ENCODE measurements at places on chromosomes 12 and 14.
A peak's percentile ranks its signal among the peaks of the same experiment; 100 is the strongest.

DNA sequence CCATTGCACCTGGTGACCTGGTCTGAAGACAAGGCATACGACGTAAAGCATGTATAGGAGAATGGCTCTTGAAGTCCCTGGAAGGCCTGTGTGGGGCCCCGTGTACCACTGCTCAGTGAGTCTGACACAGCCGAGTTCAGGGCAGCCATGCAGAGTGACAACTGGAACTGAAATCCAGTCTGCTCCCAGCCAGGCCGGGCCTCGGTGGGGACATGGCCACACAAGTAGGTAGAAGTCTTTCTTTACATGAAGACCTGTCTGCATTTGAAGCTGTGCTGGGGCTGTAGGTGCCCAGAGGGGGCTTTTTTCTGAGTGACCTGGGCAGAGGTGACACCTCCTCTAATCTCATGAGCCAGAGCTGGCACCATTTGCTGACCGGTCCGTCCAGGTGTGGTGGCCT lies 35.7 kb downstream of the ADGRD1 start:
- no peak for DNase-seq

DNA sequence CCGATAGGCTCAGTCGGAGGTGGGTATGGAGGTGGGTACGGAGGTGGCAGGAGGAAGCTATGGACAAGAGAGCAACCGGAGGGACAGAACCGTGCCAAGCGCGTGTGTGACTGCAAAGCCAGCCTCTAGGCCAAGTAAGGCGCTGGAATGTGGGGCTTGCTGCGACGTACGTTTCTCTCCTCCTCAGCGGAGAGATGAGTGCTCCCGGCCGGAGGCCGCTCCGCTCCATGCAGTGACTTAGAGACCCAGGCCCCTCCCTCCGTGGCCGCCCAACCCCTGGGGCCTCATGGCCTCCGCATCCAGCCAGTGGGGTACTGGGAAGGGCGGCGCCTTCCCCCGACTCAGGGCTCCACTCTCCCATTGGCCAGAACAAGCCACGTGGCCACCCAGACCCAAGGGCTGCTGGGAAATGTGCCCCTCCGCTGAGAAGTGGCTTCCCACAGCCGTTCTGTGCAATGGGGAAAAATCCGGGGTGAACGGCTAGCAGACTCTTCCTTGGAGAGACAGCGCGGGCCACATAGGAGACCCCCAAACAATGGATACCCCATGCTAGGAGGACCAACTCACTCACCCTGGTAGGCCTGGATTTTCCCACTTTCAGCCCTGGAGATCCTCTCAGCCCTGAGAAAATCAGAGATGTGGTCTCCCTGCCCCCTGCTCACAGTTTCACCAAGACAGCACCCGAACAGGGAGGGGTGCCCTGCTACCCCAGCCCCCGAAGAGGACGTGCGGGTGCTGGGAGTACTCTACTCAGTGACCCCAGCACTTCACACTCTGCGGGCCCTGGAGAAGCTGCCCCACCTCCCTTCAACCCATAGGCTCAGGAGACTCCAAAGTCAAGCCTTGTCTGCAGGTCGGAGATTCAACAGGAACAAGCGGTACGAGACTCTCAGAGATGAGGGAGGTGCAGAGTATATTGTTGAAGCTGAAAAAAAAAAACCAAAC lies 66.7 kb downstream of the RIMBP2 start:
- no peak for DNase-seq

GRCh38 chr14:65920996-65921395 lies 508.5 kb downstream of the FUT8 start:
- no peak for DNase-seq

DNA sequence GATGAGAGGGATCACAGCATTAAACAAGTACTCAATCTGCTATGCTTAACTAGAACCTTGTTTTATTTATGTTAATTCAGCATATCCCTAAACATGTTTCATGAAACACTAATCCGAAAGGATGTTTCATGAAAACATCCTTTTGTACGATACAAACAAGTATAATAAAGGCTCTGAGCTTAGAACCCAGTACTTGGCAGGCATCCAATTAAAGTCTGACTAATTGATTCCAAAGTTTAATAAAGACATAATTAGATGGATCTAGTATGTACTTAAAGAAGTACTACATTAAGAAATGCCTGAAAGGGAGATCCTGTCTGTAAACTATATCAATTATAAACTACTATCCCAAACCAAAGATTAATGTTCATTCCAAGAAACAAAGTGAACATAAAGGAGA lies 51.8 kb downstream of the SCAF11 start:
- DNase-seq: no peak

DNA sequence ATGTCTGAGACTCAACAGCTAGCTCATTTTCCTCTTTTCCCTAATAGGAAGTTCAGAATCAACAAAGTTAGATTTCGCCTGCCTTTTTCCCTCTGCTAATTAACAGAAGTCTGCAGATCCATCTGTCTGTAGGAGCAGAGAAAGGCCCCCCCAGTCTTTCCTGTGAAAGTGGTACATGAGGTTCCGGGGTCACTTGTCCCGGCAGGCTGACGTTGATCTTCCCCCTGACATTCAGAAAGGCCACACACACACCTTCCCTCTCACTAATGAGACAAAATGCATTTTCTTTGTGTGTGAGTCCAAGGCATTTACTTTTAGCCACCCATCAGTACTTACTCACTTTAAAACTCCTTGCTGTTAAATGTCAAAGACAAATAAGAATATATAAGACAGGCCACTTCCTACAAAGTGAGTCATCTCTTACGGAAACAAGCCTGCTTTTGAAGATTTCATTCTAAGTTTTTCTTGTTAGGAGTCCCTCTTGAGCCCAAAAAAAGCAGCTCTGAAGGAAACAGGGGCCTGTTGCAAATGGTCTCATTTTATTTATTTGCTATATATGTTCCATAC lies 138.7 kb downstream of the TTC7B start:
- no peak for DNase-seq

GRCh38 chr12:54596526-54596946 lies 8.1 kb upstream of the PPP1R1A start:
- peak; percentile 79 for DNase-seq

DNA sequence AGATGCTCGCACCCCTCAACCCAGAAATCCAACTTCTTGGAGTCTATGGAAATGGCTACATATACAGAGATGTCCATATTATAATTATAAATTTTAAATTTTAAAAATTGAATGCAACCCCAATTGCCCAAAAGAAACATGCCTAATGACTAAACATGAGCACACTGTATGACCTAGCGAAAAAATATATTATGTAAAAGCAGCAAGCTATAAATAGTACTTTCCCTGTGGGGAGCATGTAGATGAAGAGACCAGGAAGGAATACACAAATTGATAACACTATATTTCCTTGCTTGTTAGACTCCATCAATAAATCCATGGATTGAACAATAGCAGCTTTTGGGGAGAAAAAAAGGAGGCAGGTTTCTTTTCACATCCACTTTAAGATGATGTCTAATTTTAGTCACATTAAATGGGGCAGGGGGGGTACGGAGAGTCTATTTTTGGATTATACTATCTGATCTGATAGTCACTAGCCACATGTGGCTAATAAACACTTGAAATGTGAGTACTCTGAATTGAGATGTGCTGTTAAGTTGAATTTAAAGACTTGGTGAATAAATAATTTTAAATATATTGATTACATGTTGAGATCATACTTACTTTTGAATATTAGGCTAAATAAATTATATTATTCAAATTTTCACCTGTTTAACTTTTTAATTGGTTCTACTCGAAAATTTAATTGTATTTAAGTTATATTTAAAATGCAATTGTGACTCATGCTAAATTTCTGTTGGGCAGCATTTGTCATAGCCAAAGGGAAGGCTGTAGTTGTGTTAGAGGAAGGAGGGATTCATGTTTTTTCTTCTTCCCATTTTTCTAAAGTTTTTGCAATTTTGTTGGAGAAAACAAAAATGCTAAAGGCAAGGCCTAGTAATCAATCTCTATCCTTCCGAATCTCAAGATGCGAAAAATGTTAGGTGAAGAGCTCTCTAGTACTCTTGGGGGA lies 17.5 kb downstream of the MAX start:
- DNase-seq: no peak

GRCh38 chr14:57866199-57866705 lies 360 bp upstream of the SLC35F4 start:
- no peak for DNase-seq

DNA sequence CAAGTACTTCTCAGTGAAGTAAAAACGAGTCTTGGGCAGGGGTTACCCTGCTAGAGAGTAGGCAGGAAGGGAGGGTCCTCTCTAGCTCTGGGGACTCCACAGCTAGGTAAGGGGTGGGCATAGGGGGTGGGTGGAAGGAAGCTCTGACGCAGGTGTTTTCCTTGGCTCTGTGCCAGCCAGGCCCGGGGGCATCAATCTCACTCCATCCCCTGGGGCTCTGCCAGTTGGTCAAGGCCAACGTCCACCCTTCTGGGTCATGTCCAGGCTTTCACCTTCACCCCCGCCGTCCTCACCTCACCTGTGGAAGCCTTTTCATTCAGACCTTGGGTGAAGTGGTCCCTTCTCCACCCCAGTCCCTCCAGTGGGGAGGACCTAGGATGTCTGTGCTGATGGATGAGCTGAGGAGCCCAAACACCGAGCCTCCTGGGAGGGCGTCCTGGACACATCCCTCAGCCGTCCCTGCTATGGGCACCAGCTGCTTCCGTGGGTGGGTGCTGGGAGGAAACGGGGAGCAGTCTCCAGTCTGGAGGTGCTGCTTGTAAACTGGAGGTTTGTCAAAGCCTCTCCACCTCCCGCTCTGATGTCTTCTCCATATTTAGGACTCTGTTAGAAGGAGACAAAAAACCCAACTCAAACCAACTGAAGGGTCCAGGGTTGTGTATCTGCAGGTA lies 71.5 kb upstream of the SFSWAP start:
- DNase-seq: no peak

DNA sequence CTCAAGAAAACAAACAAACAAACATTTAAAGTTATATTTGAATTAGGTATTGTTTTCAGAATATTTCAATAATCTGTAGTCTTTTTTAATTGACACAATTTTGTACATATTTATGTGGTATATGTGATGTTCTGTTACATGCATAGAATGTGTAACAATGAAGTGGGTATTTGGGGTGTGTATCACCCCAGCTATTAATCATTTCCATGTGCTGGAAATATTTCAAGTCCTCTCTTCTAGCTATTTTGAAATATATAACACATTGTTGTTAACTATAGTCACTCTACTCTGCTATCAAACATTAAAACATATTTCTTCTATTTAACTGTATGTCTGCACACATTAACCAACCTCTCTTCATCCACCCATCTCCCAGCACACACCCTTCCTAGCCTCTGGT lies 32.0 kb upstream of the SIX1 start:
- DNase-seq: no peak

DNA sequence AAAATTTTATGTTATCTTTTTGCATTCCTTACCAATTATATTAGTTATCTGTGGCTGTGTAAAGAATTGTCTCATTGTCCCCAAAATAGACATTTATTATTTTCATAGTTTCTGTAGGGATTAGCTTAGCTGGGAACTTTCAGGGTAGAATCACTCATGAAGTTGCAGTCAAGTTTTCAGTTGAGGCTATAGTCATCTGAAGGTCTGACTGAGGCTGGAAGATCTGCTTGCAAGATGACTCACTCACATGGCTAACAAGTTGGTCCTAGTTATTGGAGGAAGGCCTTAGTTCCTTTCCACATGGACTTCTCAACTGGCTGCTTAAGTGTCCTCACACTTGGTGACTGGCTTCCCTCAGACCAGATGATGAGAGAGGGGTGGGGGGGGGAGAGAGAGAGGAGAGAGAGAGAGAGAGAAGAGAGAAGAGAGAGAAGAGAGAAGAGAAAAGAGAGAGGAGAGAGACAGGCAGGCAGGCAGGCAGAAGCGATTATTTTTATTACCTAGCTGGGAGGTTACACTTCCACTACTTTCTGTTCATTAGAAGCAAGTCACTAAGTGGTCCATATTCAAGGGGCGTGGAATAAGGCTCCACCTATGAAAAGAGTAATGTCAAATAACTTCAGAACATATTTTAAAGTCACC lies 6.4 kb downstream of the AP5M1 start:
- DNase-seq: no peak

DNA sequence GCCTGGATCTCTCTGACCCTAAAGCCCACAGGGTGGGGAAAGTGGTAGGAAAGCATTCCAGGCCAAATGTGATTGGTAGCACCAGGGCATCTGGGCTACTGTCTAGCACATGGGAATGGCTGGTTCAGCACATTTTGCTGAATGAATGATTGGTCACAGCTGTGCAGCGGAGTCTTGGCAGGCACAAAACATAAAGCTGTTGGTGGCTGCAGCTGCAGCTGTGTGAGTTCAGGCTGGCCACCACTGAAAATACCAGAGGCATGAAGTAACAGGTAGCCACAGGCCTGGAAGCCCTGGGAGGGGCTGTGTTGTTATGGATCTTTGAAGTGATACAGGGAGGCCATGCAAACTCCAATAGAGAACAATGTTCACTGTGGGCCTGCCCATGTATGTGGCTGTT lies 72.7 kb downstream of the MYRFL start:
- no peak for DNase-seq

- DNase-seq: no peak
Measured at GRCh38 chr12:57795354-57795753, 12.8 kb downstream of the TSFM start.

DNA sequence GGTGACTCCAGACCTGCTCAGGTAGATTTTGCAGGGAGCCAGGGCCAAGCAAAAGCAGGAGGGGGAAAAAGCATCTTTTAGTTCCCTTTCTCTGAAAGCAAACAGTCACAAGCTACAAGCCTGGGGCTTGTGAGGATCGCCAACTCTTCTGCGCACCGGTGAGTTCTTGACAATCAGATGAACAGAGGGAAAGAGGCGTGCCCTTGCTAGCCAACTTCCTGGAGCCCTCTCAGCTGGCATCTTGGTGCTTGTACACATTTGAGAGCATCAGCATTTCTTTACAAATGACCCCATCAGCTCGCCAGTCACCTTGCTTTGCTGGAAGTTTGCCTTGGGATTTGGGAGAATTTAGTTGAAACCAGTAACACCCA lies 55.5 kb downstream of the ZNF664 start:
- DNase-seq: no peak

DNA sequence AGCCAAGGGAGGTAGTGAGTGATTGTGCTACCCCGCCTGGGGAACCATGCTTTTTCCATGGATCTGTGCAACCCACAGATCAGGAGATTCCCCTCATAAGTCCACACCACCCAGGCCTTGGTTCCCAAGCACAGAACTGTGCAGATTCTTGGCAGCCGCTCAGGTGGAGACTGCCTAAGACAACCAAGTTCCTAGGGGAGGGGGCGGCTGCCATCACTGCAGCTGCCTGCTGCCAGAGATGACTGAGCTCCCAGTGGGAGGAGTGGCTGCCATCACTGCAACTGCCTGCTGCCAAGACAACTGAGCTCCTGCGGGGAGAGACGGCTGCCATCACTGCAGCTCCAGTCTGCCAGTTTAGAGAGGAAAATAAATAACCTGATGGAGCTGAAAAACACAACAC lies 138.3 kb upstream of the GARIN2 start:
- no peak for DNase-seq

- DNase-seq: peak; percentile 15
Measured at GRCh38 chr12:19131025-19131444, 1.5 kb downstream of the PLEKHA5 start.

Data from neuronal stem cell (in vitro differentiated cells).